ENCODE measurements at places on chromosomes 13 and 19. TPM values are rescaled to one million over a fixed set of nuclear protein-coding genes. Genes with fewer than 3 reads are reported as not detected.

The KASH5 gene
- not detected for total RNA-seq

The MUC16 gene
- 0.90 TPM for total RNA-seq

The NRTN gene
- total RNA-seq: 0.42 TPM

The PNMA8B gene
- 2.5 TPM for total RNA-seq

The DZIP1 gene
- 7.8 TPM for total RNA-seq

The PHLDB3 gene
- 5.5 TPM for total RNA-seq

The APC2 gene
- 0.10 TPM for total RNA-seq

- DNase-seq: no peak
These were observed 158.3 kb downstream of the FOXO1 start for GRCh38 chr13:40508127-40508526.

DNA sequence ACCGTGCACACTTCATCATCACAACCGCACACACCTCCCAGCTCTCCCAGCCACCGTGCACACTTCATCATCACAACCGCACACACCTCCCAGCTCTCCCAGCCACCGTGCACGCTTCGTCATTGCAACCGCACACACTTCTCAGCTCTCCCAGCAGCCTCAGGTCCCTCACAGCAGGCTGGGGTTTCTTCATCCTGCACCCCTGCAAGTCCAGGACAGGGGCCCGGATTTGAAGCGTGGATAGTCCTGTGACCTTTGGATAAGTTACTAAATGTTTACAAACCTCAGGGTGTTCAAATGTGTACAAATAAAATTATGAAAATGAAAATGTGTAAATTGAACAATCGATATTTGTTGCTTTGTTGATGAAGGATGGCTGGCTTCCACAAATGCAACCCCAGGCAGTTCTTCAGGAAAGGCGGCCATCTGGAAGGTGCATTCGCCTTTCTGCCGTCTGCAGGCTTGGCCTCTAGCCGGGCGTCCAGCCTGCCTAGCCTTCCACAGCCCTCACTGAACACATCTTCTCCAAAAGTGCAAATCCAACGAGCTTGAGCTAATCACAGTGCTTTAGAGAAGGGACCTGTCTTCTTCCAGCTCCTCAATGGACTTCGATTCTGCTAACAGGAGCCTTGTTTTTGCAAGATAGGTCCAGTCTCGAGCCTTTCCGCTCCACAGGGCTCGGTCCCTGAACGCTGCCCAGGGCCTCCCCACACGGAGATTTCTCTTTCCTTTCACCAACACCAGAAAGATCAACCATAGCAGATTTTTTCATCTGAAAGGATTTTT is 74.2 kb downstream of the SPACA7 start:
- DNase-seq: no peak

DNA sequence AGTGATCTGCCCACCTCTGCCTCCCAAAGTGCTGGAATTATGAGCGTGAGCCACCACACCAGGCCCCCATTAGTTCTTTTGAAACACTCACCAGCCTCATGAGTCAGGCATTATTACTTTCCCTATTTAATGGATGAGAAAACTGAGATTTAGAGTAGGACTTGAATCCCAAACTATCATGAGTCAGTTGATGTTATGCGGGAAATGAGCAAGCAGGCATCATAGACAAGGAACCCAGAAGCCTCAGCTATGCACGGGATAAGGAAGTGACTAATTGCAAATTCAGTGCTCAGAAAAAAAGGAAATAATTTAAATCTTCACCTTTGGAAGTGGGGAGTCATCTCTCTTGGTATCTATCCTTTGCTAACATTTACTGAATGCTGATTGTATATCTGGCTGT is 217.5 kb downstream of the ABCC4 start:
- no peak for DNase-seq

- no peak for DNase-seq
These were observed 24.4 kb upstream of the OR7C2 start for GRCh38 chr19:14916848-14917247.

GRCh38 chr19:53462861-53463260 is 4.7 kb upstream of the ZNF813 start:
- DNase-seq: no peak

GRCh38 chr19:19594381-19594780 is 24.1 kb downstream of the PBX4 start:
- DNase-seq: no peak

DNA sequence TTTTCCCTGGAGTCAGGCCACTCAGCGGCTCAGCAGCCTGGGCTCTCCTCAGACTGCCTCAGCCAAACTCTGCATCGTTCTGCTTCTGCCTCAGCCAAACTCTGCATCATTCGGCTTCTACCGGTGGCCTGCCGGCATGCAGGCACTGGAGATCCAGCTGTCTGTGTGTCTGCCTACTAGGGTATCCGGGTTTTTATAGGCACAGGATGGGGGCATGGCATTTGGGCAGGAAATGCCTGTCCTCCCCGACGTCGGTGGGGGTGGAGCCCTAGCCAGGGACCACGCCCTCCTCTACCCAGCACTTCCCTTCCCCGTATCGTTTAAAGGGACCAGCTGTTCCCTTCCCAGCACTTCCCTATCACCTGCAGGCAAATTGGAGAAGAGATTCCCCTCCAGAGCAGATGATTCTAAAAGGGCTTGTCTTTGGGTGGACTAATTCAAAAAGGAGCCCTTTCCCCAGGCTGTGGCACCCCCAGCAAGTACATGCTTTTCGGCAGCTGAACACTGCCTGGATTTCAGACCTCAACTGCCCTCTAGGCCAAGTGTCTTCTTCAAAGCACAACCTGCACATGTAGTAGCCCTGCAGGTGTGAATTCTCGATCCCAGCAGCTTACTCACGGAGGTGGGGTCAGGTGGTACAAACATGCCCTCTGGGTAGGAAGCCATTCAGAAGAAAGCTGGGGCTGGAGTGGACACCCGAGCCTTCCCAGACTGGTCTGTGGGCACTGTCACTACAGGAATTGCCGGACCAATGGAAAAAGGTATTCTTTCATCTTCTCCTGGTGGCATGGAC is 25.4 kb upstream of the GPR12 start:
- DNase-seq: no peak

GRCh38 chr13:44365008-44365407 is 8.6 kb upstream of the SERP2 start:
- DNase-seq: no peak

DNA sequence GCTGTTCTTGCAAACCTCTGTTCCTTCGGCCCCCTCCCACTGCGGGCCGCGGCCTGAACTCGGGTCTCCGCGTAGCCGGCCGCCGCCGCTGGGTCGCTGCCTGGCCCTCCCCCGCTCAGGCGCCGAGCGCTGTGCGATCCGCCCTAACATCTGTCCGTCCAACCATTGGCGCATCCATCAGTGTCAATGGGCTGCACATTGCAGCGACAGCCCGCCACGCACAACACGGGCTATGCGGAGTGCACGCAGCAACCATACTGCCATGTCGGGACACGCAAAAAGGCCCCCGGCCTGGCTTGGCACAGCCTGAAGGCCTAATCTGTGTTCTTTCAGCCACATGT is 2.6 kb upstream of the TSHZ3 start:
- DNase-seq: no peak

- DNase-seq: no peak
These were observed 85.7 kb downstream of the LRRC63 start for GRCh38 chr13:46297361-46297811.

DNA sequence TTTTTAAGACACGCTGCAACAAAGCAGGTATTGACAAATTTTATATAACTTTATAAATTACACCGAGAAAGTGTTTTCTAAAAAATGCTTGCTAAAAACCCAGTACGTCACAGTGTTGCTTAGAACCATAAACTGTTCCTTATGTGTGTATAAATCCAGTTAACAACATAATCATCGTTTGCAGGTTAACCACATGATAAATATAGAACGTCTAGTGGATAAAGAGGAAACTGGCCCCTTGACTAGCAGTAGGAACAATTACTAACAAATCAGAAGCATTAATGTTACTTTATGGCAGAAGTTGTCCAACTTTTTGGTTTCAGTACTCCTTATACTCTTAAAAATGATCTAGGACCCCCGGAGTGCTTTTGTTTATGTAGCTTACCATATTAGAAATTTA is 1.2 kb downstream of the BRCA2 start:
- no peak for DNase-seq

DNA sequence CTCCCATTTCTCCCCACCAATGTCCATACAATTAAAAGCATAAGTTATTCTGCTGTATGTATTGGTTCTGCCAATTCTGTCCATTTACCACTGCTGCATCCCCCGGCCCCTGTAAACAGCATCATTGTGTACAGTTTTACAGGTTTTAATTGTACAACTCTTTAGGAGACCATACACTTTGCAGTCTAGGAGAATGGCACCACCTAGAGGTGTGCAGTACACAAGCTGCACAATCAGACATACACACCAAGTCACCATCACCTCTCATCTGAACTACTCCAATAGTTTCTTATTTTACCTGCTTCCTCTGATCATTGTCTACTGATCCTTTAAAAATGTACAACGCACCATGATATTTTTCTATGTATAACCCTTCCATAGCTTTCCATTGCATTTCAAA is 855.9 kb upstream of the KLHL1 start:
- DNase-seq: no peak

DNA sequence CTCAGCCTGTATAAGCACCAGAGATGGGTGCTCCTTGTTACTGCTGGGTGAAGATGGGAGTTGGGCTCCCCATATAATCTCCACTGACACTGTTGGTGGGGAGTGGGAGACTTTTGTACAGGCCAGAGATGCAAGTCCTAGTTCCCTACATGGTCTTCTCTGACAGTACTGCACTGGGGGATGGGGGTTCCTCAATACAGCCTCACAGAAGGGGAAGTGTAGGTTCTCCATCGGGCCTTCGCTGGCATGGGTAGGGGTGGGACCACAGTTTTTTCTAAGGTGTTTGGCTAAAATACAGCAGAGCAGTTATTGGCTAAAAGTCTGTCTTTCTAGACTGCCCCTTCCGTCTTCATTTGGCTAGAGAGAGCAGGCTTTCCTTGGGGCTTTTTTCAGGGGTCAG is 167.2 kb upstream of the SERP2 start:
- no peak for DNase-seq

DNA sequence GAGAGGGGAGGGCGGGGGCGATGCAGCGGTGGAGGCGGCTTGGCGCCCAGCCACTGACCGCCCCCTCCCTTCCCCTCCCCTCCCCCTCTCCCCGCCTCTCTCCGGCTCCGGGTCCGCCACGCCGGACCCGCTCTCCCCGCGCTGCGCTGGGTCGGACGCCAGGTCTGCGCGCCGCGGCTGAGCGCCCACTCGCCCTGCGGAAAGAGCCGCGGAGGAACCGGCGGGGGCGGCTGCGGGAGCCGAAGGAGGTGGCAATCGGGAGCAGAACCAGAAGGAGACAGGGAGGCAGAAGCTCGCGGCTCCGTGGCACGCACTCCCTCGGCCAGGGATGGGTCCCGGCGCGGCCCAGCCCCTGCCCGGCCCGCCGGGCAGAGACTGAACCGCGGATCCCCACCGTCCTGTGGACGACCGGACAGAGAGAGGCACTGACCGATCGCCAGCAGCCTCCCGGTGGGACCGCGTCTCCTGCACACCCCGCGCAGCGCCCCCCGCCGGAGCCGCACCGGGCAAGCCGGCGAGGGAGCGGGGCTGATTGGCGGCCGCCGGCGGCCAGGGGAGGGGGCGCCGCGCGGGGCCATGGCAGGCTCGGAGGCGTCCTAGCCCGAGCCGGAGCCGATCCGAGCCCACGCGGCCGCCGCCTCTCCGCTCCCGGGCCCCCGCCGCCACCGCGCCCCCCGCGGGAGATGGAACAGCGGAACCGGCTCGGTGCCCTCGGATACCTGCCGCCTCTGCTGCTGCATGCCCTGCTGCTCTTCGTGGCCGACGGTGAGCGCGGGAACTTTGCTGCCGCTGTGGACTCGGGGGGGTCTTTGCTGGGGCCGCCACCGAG is at the start of gene VSTM2B:
Gene VSTM2B, plus strand, starts transcription at position 94 of the 829 bp plus-strand sequence. Its CDS starts 590 bp downstream, at position 684.
- no peak for DNase-seq

GRCh38 chr19:54594737-54595136 is 1.3 kb downstream of the LILRA1 start:
- peak; percentile 67 for DNase-seq

DNA sequence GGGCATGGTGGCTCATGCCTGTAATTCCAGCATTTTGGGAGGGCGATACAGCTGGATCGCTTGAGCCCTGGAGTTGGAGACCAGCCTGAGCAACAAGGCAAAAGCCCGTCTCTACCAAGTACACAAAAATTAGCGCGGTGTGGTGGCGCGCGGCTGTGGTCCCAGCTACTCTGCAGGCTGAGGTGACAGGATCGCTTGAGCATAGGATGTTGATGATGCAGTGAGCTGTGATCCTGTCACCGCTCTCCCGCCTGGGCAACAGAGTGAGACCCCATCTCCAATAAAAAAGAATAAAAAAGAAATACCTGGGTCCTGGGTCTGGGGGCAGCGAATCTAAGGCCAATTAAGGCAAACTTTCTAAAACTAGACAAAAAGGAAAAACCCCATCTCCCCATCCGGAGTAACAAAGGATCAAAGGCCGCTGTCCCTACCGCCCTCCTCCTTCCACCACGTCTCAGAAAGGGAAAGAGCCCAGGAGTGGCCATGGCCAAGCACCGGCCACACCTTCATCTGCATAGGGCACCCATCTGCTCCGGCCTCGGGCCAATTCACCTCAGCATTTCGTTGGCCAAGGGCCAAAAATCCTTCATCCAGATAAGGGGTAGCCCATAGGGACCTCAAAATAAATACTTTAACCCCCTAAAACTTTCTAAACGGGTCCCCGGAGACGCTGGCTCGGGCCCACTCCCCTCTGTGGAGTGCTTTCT is 851 bp downstream of the ZNF320 start:
- no peak for DNase-seq

- DNase-seq: no peak
These were observed 118.8 kb downstream of the MIPEP start for GRCh38 chr13:23770428-23770827.

DNA sequence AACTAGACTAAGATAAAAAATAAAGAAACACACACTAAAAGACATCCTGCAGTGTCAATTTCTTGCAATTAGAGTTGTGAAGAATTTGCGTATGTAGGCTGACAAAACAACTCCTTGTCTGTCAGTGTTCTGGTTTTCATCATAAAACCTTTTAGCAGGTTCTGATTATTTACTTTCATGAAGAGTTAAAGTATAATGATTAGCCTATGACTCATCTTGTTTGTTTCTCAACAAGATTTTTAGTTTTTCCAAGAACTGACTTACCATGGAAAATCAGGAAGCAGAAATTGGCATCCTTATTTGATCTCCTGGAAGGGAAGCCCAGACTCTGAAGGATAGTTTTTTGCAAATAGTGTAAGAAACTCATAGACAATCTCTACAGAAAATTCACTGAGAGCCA is 848.7 kb upstream of the PCDH9 start:
- DNase-seq: no peak

DNA sequence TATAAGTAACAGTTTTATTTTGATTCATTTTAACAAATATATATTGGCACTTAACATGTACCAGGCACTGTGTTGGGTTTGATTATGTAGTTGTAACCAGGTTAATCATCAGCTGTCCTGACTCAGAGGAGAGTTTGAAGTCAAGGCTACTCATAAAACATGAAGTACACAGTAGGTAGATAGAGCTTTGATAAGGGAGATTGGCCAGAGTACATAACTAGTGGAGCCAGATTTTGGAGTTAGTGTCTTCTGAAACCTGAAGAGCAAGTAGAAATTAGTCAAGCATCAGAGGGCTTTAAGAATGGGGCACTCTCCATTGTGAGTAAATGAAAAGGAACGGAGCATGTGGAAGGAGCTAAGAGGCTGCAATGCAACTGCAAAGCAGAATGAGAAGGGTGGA is 333.9 kb downstream of the RFC3 start:
- no peak for DNase-seq

GRCh38 chr13:48831248-48831647 is 144.5 kb upstream of the FNDC3A start:
- DNase-seq: no peak

GRCh38 chr13:32695602-32696250 is 109.5 kb downstream of the PDS5B start:
- DNase-seq: no peak

GRCh38 chr13:111791131-111791530 is 275.8 kb upstream of the SOX1 start:
- DNase-seq: no peak

All from mesenteric fat pad (tissue), 1 donor.